Activated T-helper 17 cell treated with anti-CD3 and anti-CD28 coated beads, Interleukin-2, amount 50 U/mL, for 72 hours (primary cell): ENCODE measurements at places on chromosomes 16 and 17.

- ATAC-seq: peak; percentile 76
Measured at GRCh38 chr17:81365148-81365600, 30.1 kb upstream of the BAHCC1 start.

DNA sequence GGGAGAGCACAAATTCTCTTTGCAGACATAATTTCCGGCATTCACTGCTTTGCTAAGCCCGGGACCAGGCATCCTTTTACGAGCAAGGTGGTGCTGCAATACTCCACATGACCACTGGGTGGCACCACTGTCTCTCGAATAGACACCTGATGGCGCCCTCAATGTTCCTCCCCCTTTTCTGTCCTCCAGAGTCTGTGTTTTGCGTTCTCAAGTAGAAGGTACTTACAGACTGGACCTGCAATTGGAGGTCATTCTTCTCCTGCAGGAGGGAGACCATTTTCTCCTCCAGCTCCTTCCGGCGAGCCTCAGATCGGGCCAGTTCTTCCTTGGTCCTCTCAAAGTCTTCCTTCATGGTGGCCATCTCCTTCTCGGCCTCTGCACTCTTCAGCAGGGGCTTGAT is 45.2 kb downstream of the MYH13 start:
- no peak for ATAC-seq

- no peak for ATAC-seq
Measured at GRCh38 chr17:17783825-17784656, 52.7 kb downstream of the SREBF1 start.

GRCh38 chr16:26212599-26212998 is 520.8 kb downstream of the HS3ST4 start:
- no peak for ATAC-seq

DNA sequence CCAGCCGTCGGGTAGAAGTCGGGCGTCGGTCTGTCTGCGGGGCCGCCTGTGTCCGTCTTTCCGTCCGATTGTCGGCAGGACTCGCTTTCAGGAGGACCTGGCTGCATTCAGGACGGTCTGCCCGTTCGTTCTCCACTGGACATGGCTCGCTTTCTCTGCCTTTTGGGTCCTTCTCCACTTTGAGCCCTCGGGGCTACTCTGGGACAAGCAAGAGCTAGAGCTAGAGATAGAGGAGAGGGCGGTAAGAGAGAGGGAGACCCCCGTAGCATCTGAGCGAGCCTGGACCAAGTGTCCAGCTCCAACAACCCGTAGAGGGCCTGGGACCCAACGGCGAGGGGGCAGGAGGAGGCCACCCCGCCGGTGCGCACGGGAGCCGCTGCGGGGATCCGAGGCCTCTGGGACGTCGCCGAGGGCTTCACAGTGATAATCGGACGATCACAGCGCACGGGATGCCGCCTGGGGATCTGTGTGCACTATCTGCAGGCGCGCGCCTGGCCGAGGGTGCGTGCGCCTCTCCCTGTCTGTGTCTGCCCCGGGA is 4.5 kb downstream of the TBX4 start:
- peak; percentile 16 for ATAC-seq

DNA sequence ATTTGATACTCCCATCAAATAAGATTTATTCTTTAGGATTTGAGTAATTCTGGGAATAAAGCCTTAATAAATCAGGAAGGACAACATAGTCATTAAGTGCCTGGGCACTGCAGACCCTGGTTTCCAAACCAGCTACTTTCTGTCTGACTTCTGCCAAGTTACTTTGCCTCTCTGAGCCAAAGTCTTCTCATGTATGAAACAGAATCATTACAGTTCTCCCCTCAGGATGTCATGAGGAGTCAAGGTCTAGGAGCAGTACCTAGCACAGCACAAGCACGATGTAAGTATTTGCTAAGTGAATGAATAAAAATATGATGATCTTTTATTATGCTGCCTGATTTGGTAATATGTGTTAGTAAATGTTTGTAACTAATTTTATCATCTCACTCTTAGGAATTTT is 30.4 kb upstream of the HEATR6 start:
- no peak for ATAC-seq

DNA sequence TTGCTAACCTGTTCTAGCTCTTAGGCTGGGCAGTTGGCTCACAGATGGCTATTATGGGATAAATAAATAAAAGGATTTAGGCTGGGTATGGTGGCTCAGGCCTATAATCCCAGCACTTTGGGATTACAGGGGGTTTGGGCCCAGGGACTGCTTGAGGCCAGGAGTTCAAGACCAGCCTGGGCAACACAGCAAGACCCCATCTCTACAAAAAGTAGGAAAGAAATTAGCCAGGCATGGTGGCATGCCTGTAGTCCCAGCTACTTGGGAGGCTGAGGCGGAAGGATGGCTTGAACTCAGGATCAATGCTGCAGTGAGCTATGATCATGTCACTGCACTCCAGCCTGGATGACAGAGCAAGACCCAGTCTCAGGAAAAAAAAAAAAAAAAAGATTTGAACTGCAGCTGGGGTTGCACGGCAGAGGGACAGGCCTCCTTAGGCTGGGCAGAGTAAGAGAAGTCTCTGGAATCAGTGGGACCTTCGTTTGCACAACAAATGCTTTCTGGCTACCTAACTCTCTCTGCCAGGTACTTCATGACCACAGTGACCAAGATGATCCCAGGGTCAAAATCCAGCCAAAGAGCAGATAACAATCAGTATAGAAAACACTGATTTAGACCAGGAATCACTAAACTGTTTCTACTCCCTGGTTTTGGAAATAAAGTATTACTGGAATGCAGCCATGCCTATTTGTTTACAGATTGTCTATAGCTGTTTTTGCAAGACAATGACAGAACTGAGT is 6.8 kb downstream of the RUSF1 start:
- ATAC-seq: no peak

GRCh38 chr16:87086156-87086555 is 231.0 kb downstream of the C16orf95 start:
- no peak for ATAC-seq

GRCh38 chr16:77406680-77407079 is 28.2 kb downstream of the ADAMTS18 start:
- no peak for ATAC-seq

GRCh38 chr17:74478420-74479100 is 12.1 kb downstream of the CD300A start:
- ATAC-seq: peak; percentile 92

DNA sequence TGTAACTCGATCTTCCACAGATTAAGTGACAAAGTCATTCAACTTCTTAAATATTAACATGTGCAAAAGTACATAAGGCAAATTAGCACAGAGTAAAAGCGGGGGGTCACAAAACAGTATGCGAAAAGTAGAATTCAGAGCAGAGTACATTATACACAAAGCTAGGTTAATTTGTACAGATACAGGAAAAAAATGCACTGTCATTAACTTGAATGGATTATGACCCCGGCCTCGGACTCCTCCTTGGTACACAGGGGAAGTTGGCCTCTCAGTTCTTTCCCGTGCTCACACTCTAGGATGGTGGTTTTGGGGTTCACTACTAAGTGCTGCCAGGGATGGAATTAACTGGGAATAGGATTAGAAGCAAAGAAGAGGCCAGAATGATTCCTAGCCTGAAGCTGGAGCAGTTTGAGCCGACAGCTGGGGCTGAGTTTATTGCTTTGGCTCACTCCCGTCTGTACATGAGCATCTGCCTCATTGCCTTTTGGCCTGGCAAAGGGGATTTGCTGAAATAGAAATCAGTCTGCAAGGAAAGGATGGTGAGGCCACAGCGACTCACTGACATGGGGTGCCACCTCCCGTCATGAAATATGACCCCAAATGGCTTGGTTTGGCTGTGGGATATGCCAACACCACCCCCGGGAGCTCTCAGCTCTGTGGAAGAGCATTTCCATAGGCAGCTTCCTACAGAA is 23.6 kb downstream of the NTN1 start:
- ATAC-seq: no peak

DNA sequence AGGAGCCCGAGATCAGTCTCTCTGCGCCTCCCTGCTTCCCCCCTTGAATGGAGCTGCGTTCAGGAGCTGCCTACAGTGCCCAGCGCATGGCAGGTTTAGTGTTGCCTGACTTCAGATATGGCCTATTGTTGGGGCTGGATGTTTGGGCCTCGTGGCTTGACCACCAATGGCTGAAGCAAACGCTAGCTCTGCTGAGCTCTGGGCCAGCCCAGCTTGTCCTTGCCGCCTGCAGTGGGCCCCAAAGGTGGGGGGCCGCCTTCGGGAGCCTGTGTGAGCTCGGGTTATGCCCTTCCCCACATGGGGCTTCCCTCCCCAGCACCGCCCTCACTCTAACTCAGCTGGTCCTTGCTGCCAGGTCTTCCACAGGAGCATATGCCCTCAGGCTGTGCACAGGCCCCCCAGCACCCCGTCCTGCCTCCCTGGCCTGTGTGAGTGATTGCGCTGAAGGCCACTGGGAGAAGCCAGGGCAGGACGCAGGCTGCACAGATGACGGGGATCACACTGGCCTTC is 2.0 kb upstream of the METTL26 start:
- no peak for ATAC-seq

- ATAC-seq: no peak
Measured at GRCh38 chr17:41071606-41072360, 6.1 kb upstream of the KRTAP2-4 start.

DNA sequence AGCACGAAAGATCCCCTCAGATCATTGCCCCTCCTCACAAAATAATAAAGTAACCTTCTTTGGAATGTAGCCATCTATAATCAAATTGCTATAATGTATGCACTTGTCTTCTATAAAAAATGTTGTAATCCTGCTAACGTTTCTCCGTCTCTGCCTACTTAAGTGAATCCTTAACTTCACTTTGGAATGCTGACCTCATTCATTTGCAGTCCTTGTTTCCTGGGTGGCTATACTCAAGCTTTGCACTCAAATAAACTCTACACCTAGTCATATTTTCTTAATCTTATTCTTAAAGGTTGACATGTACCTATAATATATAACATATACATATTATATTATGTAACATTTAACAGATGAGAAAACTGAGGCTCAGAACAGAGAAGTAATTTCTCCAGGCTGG is 22.7 kb downstream of the CHD9NB start:
- no peak for ATAC-seq
